Stimulated activated CD4-positive, alpha-beta T cell treated with anti-CD3 and anti-CD28 coated beads, Interleukin-4, amount 100 ng/mL, for 24 hours (primary cell): ENCODE measurements at places on chromosomes 11 and 22.
A peak's percentile ranks its signal among the peaks of the same experiment; 100 is the strongest.

GRCh38 chr11:3810951-3811350 is 2.6 kb downstream of the PGAP2 start:
- no peak for DNase-seq

DNA sequence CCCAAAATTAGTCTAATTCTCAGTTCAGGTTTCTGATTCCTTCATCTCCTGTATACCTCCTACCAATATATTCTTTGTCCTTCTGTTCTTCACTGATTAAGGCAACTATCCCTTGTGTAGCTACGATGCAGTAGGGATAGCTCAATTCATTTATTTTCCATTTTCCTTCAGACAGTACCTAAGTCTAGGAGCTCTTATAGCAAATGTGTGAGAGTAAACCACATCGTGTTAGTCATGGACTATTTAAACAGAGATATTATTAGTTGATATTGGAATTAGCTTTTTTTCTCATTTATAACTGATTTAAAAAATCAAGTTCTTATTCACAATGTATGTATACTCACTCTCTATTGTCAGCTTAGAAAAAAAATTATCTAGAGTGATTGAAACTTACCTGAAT is 900.0 kb downstream of the JRKL start:
- DNase-seq = no peak

DNA sequence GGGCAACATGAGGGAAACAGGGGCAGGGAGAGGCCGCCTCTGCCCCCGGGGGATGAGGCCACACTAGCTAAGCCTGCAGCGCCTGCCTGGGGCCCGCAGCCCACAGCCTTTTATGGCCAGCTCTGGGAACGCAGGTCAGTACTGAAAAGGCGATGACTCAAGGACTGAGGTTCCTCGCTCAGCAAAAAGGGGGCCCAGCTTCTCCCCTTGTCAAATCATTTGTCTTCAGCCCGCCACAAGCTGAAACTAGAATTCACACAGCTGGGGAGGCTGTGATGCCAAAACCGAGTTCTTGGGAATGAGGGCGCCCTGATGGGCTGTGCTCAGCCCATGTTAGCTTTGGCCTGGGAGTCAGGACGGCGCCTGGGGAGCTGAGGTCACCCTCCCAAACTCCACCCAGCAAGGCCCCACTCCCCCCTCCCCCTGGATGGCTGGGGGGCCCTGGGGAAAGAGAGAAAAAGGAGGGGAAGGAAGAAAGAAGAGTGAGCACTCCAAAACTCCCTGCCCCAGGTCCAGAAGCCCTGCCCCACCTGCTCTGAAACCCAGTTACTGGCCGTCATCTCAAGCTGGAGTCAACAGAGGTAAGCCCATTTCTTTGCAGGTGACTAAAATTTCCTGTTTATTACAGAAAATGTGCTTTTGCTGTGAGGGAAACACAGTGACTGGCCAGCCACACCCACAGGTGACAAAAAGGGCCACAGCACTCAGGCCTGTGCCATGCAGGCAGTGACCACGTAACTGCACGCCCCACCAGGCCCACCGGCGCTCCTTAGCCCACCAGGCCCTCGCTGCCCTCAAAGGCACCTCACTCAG is 13.7 kb downstream of the EHD1 start:
- DNase-seq = peak; percentile 78

- DNase-seq = no peak
These were observed 31.2 kb upstream of the SNX19 start for GRCh38 chr11:130947481-130947880.

- DNase-seq = peak; percentile 8
These were observed 103.5 kb downstream of the USP35 start for GRCh38 chr11:78292109-78292803.

GRCh38 chr11:116984589-116984988 is 113.6 kb downstream of the SIK3 start:
- no peak for DNase-seq

DNA sequence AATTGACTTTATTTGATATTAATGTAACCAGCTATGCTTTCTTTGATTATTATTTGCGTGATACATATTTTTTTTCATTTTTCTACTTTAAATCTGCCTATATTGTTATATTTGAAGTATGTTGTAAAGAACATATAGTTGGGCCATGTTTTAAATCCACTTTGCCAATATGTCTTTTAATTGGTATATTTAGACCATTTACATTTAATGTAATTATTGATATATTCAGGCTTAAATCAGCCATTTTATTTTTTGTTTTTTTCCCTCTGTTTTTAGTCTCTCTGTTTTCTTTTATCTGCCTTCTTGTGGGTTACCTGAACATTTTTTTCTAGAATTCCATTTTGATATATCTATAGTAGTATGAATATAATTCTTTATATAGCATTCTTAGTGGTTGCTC is 55.9 kb downstream of the ADAMTS15 start:
- no peak for DNase-seq

GRCh38 chr22:31286360-31287255 is 5.7 kb downstream of the PIK3IP1 start:
- DNase-seq = peak; percentile 72

DNA sequence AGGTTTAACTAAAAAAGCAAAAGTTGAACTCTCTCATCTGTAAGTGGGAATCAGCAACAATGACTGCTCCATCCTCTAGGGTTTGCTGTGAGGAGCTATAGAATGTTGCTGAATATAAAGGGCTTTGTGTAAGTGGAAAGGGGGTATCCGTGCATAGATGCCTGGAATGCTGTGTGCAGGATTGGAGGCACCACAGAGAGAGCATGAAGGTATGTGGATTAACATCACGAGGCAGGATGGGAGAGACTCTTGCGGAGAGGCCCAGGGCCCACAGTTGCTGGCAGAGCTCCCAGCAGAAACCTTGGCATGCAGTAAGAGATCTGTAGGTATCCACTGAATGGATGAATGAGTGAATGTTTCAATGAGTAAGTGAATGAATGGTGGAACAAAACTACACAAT is 298.7 kb upstream of the DDI1 start:
- no peak for DNase-seq

DNA sequence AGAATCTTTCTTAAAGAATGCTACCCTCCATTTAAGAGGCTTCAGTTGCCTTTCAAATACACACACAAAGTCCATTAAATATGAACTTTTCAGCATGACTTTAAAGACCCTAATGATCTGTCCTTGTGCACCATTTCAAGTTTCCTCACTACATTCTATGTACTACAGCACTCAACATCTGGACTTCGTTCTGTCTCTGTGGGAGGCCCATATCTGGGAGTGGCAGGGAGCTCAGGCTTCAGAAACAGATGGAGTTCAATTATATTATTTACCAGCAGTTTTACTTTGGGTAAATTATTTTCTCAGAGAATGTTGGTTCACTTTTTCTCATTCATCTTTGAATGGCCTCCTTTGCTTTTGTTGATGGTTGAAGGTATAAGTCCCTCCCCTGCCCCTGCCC is 67.4 kb downstream of the ANO3 start:
- no peak for DNase-seq

GRCh38 chr22:27003297-27003696 is 345.9 kb downstream of the MIAT start:
- no peak for DNase-seq

- no peak for DNase-seq
These were observed 11.2 kb upstream of the MS4A6E start for GRCh38 chr11:60315871-60316270.

- DNase-seq = no peak
These were observed 49.3 kb upstream of the RDX start for GRCh38 chr11:110345743-110346142.

GRCh38 chr11:32310214-32310601 is 125.1 kb downstream of the WT1 start:
- no peak for DNase-seq

DNA sequence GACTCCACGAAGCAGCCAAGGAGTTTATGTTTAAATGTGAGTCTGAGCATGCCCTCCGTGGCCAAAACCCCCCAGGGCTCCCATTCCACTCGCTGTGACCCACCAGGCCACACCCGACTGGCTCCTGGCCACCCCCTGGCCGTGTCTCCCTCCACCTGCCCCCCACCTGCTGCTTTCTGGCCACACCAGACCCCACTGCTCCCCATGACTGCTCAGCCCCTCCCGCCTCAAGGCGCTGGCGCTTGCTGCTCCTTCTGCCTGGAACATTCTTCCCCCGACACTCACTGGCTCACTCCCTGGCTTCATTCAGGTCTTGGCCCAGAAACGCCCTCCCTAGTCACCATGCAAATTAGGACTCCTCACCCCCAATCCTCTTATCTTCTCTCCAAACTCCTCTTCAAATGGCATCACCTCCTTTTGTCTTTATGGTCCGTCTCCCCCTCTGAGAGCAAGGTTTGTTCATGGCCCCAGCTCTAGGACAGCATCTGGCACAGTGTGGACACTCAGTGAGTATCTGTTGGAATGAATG is 72.2 kb downstream of the EFCAB6 start:
- DNase-seq = no peak

DNA sequence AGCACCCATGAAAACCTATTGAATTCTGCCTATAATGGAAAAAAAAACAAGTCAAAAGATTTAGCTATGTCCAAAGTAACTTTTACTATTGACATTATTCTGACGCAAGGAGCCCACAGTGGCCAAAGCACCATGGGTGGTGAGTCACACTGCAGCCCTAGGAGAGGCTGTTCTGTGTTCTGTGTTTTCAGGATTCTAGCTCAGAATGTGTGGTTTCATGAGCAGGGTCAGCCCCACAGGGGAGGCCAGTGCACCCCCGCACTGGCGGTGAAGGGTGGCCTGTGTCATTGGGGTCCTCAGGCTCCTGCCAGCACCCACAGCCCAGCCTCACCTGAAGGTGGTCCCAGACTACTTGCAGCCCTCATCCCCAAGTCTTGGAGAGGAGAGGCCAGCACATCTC is 112.2 kb downstream of the BRD1 start:
- DNase-seq = no peak

- no peak for DNase-seq
These were observed 96.1 kb downstream of the FDX1 start for GRCh38 chr11:110525883-110526282.

- no peak for DNase-seq
These were observed 3.2 kb downstream of the SCGB1A1 start for GRCh38 chr11:62421996-62422395.

- DNase-seq = no peak
These were observed 33.8 kb upstream of the MUC5AC start for GRCh38 chr11:1123970-1124369.

DNA sequence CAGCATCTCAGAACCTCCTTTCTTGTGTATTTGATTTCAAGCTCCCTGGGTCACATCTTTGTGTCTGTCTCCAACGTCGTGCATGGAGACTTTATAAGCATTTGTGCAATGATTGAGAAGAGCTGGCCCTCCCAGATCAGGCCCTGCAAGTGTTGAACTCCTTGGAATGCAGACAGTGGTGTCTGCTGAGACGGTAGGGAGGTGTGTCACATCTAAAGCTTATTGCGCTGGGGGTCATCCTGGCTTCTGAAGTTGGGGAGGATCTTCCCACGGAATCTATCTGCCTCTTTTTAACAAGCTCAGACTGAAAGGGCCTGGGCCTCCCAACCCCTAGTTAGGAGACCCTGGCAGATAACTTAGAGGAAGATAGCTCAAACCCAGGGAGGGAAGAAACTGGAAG is 6.7 kb downstream of the APLNR start:
- DNase-seq = no peak

- no peak for DNase-seq
These were observed 386.9 kb upstream of the FAT3 start for GRCh38 chr11:91837411-91838330.

GRCh38 chr22:32040324-32040904 is 2.6 kb upstream of the SLC5A1 start:
- no peak for DNase-seq

DNA sequence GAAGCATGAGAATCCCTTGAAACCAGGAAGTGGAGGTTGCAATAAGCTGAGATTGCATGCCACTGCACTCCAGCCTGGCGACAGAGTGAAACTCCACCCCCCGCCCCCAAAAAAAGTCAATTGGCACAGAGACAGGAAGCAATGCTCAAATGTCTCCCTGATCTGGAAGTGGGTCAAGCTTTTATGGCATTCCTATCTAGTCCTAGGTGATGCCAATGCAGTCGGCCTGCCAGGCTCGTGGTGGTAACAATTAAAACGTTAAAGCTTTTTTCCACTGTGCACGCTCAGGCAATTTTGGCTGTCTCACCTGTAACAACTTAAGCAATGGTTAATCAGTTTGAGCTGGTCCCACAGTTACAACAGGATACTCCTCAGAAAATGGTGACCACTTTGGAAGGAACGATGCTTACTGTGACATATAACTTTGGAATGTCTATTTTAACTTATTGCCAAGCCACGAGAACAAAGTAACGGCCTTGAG is 18.9 kb upstream of the PISD start:
- DNase-seq = no peak

DNA sequence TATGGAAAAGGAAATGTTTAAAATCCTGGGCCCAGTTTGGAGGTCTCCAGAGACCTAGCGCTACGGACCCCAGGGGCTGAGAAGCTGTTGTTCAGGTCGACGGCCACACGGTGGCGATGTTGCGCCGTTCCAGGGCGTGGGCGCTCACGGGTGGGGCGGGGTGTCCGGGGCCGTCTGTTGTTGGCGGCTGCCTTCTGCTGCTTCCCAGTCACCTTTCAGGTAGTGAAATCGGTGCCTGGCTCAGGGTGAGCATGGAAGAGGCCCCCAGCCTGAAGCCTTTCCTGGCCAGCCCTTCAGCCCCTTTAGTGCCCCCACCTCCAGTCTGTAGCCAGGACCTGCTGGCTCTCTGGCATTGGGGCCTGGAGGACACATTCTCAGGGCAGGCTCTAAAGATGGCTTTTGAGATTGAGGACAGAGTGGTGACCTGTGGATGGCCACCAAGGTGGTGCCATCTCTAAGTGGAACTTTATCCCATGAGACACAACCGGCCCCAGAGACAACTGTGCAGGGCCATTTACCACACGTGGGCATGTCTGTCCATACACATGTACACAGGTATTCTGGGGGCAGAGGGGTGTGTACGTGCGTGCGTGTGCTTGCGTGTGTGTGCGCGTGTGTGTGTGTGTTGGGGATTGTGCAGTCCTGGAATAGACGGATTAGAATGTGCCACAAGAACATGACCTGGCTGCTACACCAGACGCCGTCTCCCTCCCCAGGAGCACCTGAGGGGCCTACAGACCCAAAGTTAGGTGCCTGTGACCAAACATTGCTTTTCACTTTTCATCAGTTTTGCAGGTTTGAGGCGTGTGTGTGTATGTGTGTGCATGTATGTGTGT is 53.8 kb downstream of the ST14 start:
- peak; percentile 71 for DNase-seq

- DNase-seq = no peak
These were observed 53.3 kb upstream of the SUSD2 start for GRCh38 chr22:24128021-24128420.

- no peak for DNase-seq
These were observed 68.3 kb downstream of the C11orf58 start for GRCh38 chr11:16806791-16807190.
